ENCODE measurements at places on chromosomes 11 and 22.

- no peak for DNase-seq
Measured at GRCh38 chr11:129386795-129387397, 11.2 kb downstream of the BARX2 start.

DNA sequence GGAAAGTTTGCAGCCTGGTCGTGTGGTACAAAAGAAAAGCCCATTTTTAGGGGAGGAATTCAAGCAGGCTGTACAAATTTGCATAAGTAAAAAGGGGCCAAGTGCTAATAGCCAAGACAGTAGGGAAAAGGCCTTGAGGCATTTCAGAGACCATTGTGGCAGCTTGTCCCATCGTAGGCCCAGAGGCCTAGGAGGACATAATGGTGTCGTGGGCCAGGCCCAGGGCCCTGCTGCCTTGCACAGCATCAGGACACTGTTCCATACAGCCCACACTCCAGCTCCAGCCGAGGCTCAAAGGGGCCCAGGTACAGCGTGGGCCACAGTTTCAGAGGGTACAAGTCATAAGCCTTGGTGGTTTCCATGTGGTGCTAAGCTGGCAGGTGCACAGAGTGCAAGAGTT lies 106.9 kb downstream of the GRIK4 start:
- no peak for DNase-seq

- no peak for DNase-seq
Measured at GRCh38 chr11:35377262-35377661, 42.1 kb downstream of the SLC1A2 start.

DNA sequence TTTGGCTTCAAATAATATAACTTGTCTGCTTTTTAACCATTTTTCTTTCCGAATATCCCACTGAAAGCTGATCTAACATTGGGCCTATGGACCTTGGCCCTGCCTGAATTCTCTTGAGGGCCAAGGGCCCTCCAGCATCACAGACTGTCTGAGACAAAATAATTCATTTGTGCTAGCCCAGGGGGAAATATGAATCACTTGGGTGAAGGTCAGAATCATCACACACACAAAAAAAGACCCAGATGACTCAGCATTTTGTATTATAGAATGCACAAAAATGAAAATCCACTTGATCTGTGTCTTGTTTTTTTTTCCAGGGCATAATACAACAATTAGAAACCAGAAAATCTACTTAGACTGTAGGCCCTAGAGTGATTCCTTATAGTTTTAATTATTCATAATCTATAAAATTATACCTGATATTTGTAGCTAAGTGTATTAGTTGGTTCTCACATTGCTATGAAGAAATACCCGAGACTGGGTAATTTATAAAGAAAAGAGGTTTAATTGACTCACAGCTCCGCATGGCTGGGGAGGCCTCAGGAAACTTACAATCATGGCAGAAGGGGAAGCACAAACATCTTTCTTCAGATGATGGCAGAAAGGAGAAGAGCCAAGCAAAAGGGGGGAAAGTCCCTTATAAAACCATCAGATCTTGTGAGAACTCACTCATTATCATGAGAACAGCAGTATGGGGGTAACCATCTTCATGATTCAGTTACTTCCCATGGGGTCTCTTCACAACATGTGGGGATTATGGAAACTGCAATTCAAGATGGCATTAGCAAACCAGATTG lies 15.6 kb upstream of the RDX start:
- no peak for DNase-seq

DNA sequence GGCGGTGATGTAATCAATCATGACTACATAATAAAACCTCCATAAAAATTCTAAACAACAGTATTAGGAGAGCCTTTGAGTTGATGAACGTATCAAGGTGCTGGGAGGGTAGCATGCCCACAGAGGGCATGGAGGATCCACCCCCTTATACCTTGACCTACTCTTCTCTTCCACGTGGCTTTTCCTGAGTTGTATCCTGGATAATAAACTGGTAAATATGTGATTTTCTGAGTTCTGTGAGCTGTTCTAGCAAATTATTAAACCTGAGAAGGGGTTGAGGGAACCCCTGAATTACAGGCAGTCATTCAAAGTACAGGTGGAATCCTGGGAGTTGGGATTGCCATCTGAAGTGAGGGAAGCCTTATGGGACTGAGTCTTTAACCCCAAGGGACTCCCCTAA lies 446.9 kb downstream of the DYNC2H1 start:
- DNase-seq = no peak

DNA sequence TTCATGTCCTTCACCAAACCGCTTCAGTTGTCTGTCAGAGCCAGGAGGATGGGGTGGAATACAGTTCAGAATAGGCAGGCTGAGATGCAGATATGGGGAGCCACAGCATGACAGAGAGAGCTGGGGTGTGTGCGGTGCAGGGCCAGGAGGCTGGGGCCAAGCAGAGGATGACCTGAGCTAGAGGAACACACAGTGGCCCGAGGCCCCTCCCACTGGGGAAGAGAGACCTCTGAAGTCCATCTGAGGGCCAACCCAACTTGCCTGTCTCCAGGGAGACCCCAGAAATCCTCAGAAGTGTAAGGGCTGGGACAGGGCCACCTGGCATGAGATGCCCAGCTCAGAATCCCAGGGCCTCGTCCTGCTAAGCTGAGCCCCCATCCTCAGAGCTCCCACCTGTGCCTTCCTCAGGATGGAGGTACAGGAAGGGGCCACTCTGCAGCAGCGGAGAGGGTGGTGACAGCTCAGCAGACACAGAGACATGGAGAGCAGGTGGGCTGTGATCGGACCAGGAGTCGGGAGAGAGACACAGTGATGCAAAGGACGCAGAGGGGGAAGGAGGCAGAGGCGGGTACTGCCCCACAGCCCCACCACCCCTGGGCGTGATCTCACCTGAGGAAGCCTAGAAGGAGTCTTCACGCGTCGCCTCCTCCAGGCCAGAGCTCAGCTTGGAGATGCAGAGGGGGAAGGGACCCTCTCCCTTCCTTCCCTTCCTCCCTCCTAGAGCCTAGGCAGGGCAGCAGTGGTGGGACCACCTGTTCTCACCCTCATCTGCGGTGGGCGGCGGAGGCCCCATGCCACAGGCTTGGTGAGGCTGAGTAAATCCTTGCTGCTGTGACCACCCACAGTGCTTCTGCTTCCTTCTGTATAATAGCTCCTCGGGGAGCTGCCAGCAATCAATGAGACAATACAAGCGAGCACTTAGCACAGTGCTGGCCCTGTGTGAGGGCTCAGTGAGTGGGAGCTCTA lies 9.1 kb upstream of the TUB start:
- no peak for DNase-seq

DNA sequence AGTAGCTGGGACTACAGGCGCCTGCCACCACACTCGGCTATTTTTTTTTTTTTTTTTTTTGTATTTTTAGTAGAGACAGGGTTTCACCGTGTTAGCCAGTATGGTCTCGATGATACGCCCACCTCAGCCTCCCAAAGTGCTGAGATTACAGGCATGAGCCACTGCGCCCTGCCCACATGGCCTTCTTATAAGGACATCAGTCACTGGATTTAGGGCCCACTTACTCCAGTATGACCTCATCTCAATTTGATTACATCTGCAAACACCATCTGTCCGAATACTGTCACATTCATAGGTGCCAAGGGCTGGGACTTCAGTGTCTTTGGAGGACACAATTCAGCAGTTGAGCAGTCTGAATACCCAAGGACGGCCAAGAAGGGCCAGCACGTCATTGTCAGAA lies 8.2 kb upstream of the PRR5 start:
- DNase-seq = no peak

DNA sequence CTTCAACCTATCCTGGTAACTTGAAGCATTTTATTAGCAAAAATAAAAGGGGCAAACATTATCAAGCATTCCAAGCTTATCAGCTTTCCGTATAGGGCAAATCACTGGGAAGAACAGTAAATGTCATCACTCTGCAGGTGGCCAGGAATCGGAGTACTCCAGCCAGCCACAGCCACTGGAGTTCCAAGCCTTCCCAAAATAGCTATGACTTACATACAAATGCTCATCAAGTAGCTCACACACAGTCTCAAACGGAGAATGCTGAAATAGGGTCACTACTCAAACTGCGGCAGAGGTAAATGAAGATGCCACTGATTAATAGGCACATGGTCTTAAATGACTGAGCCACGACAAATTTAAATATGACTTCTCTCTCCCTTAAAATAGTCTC lies 2.1 kb downstream of the USP28 start:
- no peak for DNase-seq

DNA sequence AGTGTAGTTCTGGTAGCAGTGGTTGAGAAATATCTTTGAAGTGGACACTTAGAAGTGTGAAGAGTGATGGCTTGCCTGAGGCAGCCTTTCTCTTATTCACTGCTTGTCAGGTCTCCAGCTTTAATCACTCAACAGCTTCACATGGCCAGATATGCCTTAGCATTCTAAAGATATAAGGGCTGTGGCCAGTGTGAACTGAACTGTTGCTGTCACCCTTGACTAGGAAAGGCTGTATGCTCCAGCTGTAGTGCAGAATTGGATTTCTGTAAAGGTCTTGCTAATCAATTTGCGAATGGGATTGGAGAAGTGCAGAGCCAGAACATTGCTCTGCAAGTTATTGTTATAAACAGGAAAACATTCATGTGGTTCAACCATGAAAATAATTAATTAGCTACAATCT lies 266.7 kb downstream of the TMEM135 start:
- no peak for DNase-seq

DNA sequence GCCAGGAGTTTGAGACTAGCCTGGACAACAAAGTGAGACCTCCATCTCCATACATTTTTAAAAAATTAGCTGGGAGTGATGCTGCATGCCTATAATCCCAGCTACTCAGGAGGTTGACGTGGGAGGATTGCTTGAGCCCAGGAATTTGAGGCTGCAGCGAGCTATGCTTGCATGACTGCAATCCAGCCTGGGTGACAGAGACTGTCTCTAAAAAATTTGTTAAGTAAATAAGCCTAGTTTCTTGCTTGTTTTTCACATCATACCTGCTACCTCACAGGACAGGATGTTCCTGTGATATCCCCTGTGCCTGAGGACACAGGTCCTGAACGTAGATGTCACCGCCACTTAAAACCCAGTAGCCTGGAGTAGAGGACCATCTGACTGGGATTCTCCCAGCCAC lies 348.6 kb downstream of the MN1 start:
- no peak for DNase-seq

GRCh38 chr22:38954414-38955043 lies 2.9 kb upstream of the APOBEC3A start:
- DNase-seq = no peak

- DNase-seq = no peak
Measured at GRCh38 chr11:129251067-129251466, 58.9 kb upstream of the ARHGAP32 start.

GRCh38 chr22:29277927-29278326 lies 9.9 kb downstream of the EWSR1 start:
- no peak for DNase-seq

DNA sequence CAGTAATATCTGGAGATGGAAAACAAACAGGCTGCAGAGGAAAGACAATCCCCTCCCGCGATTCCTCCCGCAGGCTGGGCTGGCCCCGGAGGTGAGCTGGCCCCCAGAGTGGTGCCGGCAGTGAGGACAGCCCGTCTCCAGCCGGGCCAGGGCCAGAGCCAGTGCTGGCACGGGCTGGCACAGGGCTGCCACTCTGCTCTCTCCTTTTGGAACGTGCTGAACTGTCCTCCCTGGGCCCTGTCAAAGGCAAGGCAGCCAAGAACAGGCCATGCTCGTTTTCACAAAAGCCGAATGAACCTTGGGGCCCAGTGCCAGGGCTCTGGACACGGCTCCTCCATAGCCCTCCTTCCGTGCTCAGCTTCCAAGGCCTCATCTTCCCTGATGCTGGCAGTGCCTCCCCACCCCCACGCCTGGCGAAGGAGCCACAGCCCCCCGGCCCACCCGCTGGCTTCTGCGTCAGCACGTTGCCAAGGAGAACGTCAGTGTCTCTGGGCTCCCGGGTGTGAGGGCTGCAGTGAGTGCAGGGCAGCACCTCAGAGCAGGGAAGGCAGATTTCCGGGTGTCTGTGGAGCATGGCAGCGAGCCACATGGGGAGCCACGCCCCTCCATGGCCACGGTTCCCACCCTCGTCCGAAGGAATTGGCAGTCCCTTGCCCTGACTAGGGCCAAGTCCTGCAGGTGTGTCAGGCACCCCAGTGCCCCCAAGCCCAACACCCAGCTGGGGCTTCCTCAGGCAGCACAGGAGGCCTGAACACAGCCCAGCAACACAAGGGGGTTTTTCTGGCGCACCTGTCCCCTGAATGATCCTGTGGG lies 28.6 kb downstream of the GNAZ start:
- no peak for DNase-seq

- DNase-seq = no peak
Measured at GRCh38 chr11:78419327-78419726, 1.7 kb upstream of the GAB2 start.

DNA sequence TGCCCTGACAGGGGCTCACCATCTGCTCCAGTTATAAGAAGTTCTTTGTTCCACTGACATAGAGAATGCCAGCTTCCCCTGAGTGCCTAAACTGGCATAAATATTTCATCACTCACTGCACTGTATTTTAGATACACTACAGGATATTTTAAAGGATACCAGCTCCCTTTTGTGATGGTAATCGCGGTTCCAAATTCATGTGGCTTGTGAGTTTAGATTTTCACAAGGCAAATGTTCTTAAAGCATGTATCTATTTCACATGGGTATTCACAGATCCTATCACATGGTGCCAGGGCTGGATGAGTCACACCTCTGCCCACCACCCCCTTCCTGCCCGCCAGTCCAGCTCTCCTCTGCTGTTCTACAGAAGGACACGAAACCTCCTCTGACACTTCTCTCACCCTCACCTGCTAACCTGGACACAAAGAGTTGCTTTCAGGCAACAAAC lies 105.5 kb downstream of the KCNC1 start:
- DNase-seq = no peak

- DNase-seq = no peak
Measured at GRCh38 chr11:93652679-93653078, 8.8 kb upstream of the CEP295 start.

- no peak for DNase-seq
Measured at GRCh38 chr11:127627629-127628457, 627.3 kb upstream of the KIRREL3 start.

DNA sequence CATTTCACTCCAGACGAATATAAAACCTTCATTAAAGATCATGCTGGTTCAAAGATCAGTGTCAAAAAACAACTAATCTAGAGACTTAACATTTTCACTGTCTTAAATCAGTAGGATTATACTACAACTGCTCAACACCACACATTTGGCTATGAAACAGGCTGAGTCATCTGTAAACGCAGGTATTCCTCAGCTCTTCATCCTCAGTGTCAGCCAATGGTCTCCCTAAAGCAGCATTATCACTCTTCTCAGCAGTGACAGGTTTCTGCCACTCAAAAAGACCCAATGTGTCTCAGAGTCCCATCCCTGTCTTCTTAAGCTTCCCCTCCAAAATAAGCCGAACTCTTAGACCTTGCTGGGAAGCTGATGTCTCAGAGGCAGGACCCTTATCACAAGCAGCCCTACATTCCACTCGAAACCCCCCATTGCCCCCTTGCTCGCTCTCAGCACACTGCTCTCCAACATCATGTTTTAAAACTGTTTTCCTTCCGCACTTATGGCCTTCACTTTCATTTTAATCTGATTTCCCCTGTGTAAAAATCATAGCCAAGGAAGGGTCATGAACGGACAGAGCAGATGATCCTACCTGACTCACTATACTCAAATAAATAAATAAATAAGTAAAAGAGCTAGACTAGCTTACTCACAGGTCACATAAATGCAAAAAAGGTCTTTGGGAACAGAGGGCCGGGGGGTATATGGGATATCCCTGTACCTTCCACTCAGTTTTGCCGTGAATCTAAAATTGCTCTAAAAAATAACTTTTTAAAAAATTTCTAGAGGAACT lies 23.0 kb downstream of the CDON start:
- DNase-seq = no peak

GRCh38 chr22:47062126-47062525 lies 299.7 kb downstream of the TBC1D22A start:
- DNase-seq = no peak

- no peak for DNase-seq
Measured at GRCh38 chr11:8289492-8289918, 25.8 kb upstream of the LMO1 start.
